ENCODE measurements at places on chromosomes 5 and 9.

DNA sequence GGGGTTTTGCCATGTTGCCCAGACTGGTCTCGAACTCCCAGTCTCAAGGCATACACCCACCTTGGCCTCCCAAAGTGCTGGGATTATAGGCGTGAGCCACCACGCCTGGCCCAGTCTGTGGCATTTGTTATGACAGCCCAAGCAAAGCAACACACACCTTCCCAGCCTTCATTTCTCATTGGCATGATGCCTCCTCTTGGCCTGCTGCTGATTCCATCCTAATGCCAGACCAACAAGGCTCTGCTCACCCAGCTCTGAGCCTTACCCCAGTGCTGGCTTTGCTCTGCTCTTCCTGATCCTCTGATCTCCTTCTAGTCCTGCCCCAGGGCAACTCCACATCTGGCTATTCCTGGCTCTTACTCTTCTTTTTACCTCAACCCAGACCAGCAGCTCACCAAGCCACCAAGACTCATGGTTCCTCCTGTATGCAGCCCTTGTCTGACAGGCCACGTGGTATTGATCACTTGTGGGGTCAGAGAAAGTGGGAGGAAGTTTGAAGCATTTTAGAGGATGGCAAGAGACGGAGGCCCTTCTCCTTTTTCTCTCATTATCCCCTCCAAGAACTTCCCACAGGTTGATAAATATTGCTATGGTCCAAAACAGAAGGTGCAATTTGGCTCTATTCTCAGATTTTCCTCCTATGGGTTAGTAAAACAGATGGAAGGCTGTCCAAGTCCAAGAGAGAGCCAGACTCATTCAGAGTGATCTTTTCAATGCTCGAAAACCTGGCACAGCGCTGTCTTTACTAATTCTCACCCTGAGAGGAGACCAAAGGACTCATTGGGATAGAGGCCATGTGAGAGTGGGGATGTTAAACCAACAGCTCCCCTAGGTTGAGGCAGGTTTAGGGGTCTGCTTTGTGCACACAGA is 958 bp downstream of the CD180 start:
- no peak for DNase-seq

GRCh38 chr9:72721067-72721466 is 199.7 kb downstream of the TMC1 start:
- no peak for DNase-seq

- DNase-seq = no peak
Observed at GRCh38 chr5:133222979-133223378, 171.2 kb downstream of the HSPA4 start.

DNA sequence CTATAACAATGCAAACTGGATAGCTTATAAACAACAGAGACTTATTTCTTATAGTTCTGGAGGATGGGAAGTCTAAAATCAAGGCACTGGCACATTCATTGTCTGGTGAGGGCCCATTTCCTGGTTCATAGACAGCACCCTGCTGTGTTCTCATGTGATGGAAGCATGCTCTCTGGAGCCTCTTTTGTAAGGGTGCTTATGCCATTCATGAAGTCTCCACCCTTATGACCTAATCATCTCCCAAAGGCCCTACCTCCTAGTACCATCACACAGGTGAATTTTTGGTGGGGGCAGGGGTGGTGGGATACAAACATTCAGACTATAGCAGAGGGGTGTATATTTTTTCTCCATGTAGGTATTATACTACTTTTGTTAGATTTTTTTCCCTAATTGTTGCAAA is 92.4 kb downstream of the UNC13B start:
- no peak for DNase-seq

GRCh38 chr5:103207653-103208052 is 50.9 kb upstream of the MACIR start:
- DNase-seq = no peak

GRCh38 chr5:135067587-135067986 is 33.6 kb upstream of the PITX1 start:
- DNase-seq = no peak

GRCh38 chr9:81787747-81788632 is 98.6 kb upstream of the TLE1 start:
- DNase-seq = no peak

GRCh38 chr9:137027369-137028262 is at the start of gene ABCA2:
Gene ABCA2 (minus strand): TSS chr9:137028237. CDS start chr9:137028140, 97 bp downstream.
- no peak for DNase-seq

GRCh38 chr9:85484235-85484634 is 257.5 kb downstream of the AGTPBP1 start:
- no peak for DNase-seq

DNA sequence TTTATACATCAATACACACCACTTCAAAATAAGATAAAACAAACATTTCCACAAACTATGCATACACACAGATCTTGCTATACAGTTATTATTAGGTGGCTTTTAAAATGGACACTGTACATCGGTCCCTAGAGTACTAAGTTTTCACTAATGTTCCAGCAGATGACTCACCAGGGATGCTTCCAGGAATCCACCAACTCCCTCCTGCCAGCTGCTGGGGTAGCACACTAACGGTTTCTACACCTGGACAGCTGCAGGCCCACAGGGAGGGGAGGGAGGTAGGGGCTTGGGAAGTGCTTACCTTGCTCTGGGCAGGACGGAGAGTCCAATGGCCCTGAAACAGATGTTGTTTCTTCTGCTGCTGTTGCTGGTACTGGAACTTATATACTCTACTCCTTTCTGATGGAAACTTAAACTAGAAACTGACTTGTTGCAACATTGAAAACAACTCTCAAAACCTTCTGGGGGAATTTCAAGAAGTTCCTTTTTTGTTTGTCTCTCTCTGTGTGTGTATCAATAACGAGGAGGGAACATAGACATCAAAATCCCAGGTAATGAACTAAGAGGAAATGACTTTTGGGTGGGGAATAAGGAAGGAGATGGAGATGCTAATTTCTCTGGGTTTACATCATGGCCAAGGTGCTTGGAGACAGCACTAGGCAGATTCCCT is at the start of gene IL12B:
Gene IL12B, minus strand, starts transcription at position 357 of the 670 bp plus-strand sequence. CDS start 3,705 bp downstream, outside the sequence.
- no peak for DNase-seq

GRCh38 chr5:170095646-170096045 is 10.1 kb upstream of the FOXI1 start:
- DNase-seq = no peak

All from stimulated activated CD8-positive, alpha-beta memory T cell treated with anti-CD3 and anti-CD28 coated beads, Interleukin-7, amount 100 ng/mL, for 1 hour (primary cell).